IgD-negative memory B cell (primary cell): ENCODE measurements at places on chromosomes 12 and 14. TPM values are rescaled to one million over a fixed set of nuclear protein-coding genes. Genes with fewer than 3 reads are reported as not detected.

TAS2R20 gene
- not detected for polyA plus RNA-seq

KRT73 gene
- not detected for polyA plus RNA-seq

SPTB gene
- polyA plus RNA-seq = 0.06 TPM

CRIP1 gene
- polyA plus RNA-seq = 1,925 TPM

ARHGAP9 gene
- polyA plus RNA-seq = 129 TPM

INHBC gene
- not detected for polyA plus RNA-seq

CFAP73 gene
- polyA plus RNA-seq = not detected

PLEKHD1 gene
- polyA plus RNA-seq = 0.11 TPM

TAS2R7 gene
- polyA plus RNA-seq = not detected

DHRS7 gene
- polyA plus RNA-seq = 157 TPM

IQSEC3 gene
- polyA plus RNA-seq = not detected

A2ML1 gene
- polyA plus RNA-seq = not detected

GPR68 gene
- 1.6 TPM for polyA plus RNA-seq

SMCO3 gene
- polyA plus RNA-seq = not detected

MLXIP gene
- polyA plus RNA-seq = 17.5 TPM

CLEC6A gene
- not detected for polyA plus RNA-seq

GPR162 gene
- polyA plus RNA-seq = not detected

RNFT2 gene
- 3.3 TPM for polyA plus RNA-seq

SLC38A1 gene
- polyA plus RNA-seq = 134 TPM

ALKBH2 gene
- polyA plus RNA-seq = 17.6 TPM

A2M gene
- polyA plus RNA-seq = not detected

KCNA5 gene
- not detected for polyA plus RNA-seq

BDKRB1 gene
- polyA plus RNA-seq = not detected

RFLNA gene
- not detected for polyA plus RNA-seq
